ENCODE measurements at places on chromosomes 3 and 15. TPM values are rescaled to one million over a fixed set of nuclear protein-coding genes. Genes with fewer than 3 reads are reported as not detected.

The NLGN1 gene
- 7.1 TPM for total RNA-seq

The EOMES gene
- total RNA-seq, result 0.20 TPM

The CRYBG3 gene
- total RNA-seq, result 39.2 TPM

The NISCH gene
- total RNA-seq, result 40.0 TPM

The SLC9C1 gene
- 2.2 TPM for total RNA-seq

The RTP3 gene
- not detected for total RNA-seq

The WDR49 gene
- 3.2 TPM for total RNA-seq

The C3orf20 gene
- total RNA-seq, result 0.36 TPM

The LEKR1 gene
- 1.2 TPM for total RNA-seq

The MUSTN1 gene
- 32.6 TPM for total RNA-seq

The CEP97 gene
- 9.7 TPM for total RNA-seq

The BFSP2 gene
- not detected for total RNA-seq

The RARB gene
- 18.7 TPM for total RNA-seq

The LMLN gene
- 9.7 TPM for total RNA-seq

The MOBP gene
- 0.11 TPM for total RNA-seq

The MCTP2 gene
- 0.85 TPM for total RNA-seq

The MYZAP gene
- 970 TPM for total RNA-seq

The SI gene
- total RNA-seq, result not detected

The IL1RAP gene
- total RNA-seq, result 11.7 TPM

The SEMA6D gene
- 11.5 TPM for total RNA-seq

The MEF2A gene
- total RNA-seq, result 150 TPM

The TF gene
- 8.5 TPM for total RNA-seq

The TMC3 gene
- total RNA-seq, result not detected

The RTP2 gene
- total RNA-seq, result not detected

The CCR8 gene
- total RNA-seq, result not detected

The IGDCC3 gene
- 0.25 TPM for total RNA-seq

The GRK7 gene
- not detected for total RNA-seq

The INKA1 gene
- 4.2 TPM for total RNA-seq

The RAB7A gene
- total RNA-seq, result 298 TPM

The TLR9 gene
- total RNA-seq, result 0.39 TPM

The ILDR1 gene
- total RNA-seq, result 0.25 TPM

The SAMD7 gene
- total RNA-seq, result not detected

The ZBED2 gene
- not detected for total RNA-seq

The SLMAP gene
- 198 TPM for total RNA-seq

The AGBL1 gene
- total RNA-seq, result not detected

The TMEM212 gene
- not detected for total RNA-seq

The CCDC39 gene
- total RNA-seq, result not detected

The RBP2 gene
- not detected for total RNA-seq

The GATM gene
- total RNA-seq, result 13.6 TPM

The FES gene
- 20.3 TPM for total RNA-seq

The CASR gene
- total RNA-seq, result not detected

The HTD2 gene
- 16.7 TPM for total RNA-seq

The PAK6 gene
- total RNA-seq, result 8.3 TPM

The DUOXA2 gene
- not detected for total RNA-seq

The CFAP100 gene
- not detected for total RNA-seq

The STAC gene
- total RNA-seq, result 0.13 TPM
